Stimulated activated CD4-positive, alpha-beta T cell treated with anti-CD3 and anti-CD28 coated beads, TNF-alpha, amount 100 ng/mL, for 1 hour (primary cell): ENCODE measurements at places on chromosomes 12 and 14.

DNA sequence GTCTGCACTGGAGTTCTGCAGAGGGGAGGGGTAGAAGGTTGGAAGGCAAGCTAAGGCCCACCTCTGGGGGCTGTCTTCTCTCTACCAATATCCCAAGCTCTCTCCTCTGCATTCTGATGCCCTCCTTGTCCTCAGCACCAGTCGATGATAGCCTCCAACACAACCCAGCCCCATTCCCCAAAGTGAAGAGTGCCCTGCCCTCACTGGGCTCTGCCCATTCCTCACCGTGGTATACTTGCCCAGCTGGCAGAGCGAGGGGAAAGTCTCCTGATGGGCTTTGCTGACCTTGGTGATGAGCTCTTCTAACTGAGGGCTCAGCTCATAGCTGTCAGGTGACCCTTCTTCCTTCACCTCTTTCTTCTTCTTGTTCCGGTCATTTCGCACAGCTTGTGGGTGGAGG lies 7.2 kb upstream of the ITGB7 start:
- DNase-seq = no peak

GRCh38 chr12:32820376-32820931 lies 64.8 kb upstream of the YARS2 start:
- DNase-seq = no peak

GRCh38 chr14:53367644-53368026 lies 214.5 kb upstream of the DDHD1 start:
- no peak for DNase-seq

DNA sequence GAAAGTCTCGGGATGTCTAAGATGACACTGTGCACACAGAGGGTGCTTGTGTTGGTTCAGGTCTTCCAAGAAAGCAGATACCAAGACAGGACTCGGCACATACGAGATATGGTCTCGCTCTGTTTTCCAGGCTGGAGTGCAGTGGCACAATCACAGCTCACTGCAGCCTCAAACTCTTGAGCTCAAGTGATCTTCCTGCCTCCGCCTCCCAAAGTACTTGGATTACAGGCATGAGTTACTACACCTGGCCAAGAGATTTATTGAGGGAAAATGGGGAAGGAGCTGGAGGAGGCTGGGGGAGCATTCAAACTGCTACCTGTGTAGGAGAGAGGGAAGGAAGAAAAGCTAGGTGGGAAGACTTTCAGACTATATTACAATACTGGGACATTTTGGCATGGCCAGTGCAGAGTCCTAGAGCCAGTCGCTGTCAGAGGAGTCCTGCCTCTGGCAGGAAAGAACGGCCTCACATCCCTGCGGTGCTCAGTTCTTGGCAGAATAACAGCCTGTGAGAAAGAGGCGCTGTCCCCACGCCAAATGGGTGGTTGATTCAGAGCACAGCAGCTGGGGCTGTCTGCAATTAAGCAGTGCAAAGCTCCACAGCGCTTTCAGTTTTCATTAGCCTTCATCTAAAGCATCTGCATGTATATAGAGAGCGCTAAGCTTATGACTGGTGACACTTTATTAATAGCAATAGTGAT lies 18.3 kb downstream of the SLC17A8 start:
- DNase-seq = no peak

- no peak for DNase-seq
Measured at GRCh38 chr12:49512546-49512945, 26.3 kb upstream of the KCNH3 start.

- no peak for DNase-seq
Measured at GRCh38 chr12:15181017-15181683, 40.1 kb downstream of the RERG start.

- DNase-seq = no peak
Measured at GRCh38 chr12:76920172-76921099, 41.6 kb upstream of the CSRP2 start.

GRCh38 chr12:130014485-130014807 lies 110.6 kb upstream of the TMEM132D start:
- DNase-seq = no peak

- no peak for DNase-seq
Measured at GRCh38 chr14:54127526-54127925, 170.9 kb upstream of the BMP4 start.

DNA sequence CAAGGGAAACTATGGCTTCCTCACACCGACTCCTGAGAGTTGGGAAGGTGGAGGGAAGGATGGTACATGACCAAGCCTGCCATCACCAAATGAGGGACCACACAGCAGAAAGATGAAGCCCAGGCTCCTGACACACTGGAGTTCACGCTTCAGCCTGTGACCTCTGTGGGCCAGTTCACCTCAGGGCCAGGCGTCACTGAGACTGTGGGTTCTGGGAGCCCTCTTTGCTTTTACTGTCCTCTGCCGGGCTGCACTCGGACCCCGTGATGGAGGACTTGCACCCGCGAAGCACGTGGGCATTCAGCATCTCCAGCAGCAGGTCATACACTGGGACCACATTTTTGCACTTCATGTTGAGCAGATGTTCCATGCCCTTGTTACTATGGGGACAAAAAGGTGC lies 61.2 kb downstream of the ESR2 start:
- no peak for DNase-seq
